NCI-H1417 treated with DMSO at 0.1 percent for 48 hours (cell line): ENCODE measurements at places on chromosomes 12 and 14.

GRCh38 chr14:97377550-97377949 lies 580.4 kb downstream of the VRK1 start:
- DNase-seq: no peak

GRCh38 chr12:93916402-93916801 lies 232.0 kb upstream of the PLXNC1 start:
- no peak for DNase-seq

- DNase-seq: no peak
Measured at GRCh38 chr12:108734200-108734906, 3.0 kb upstream of the CORO1C start.

- DNase-seq: no peak
Measured at GRCh38 chr12:79423560-79423959, 267.2 kb downstream of the PAWR start.

- DNase-seq: no peak
Measured at GRCh38 chr12:67082221-67082620, 186.9 kb upstream of the CAND1 start.
